ENCODE measurements at places on chromosomes 3 and 15. TPM values are rescaled to one million over a fixed set of nuclear protein-coding genes. Genes with fewer than 3 reads are reported as not detected.

Gene IL20RB
- polyA plus RNA-seq: 0.82 TPM

Gene CNTN6
- 0.04 TPM for polyA plus RNA-seq

Gene CISH
- 21.9 TPM for polyA plus RNA-seq

Gene C3orf22
- not detected for polyA plus RNA-seq

Gene IL5RA
- 0.07 TPM for polyA plus RNA-seq

Gene DUOXA1
- 0.51 TPM for polyA plus RNA-seq

Gene GPR149
- not detected for polyA plus RNA-seq

Gene IQCH
- polyA plus RNA-seq: 0.54 TPM

Gene MRAS
- 46.4 TPM for polyA plus RNA-seq

Gene HTR3E
- not detected for polyA plus RNA-seq

Gene C3orf20
- polyA plus RNA-seq: not detected

Gene ARGFX
- not detected for polyA plus RNA-seq

Gene GOLGA6L7
- polyA plus RNA-seq: not detected

Gene CERS3
- 0.02 TPM for polyA plus RNA-seq

Gene ZIC1
- 0.10 TPM for polyA plus RNA-seq

Gene STOML1
- 2.1 TPM for polyA plus RNA-seq

Gene DCLK3
- polyA plus RNA-seq: 0.01 TPM

Gene KY
- polyA plus RNA-seq: 0.34 TPM

Gene RAB6B
- polyA plus RNA-seq: 9.1 TPM

Gene IGSF10
- polyA plus RNA-seq: 25.4 TPM

Gene STARD9
- polyA plus RNA-seq: 13.8 TPM

Gene KCNMB2
- 7.5 TPM for polyA plus RNA-seq

Gene PTPN23
- 18.3 TPM for polyA plus RNA-seq

Gene ZPLD1
- polyA plus RNA-seq: 0.20 TPM

Gene RAD51
- 1.8 TPM for polyA plus RNA-seq

Gene ATRIP
- 6.4 TPM for polyA plus RNA-seq

Gene LTK
- polyA plus RNA-seq: not detected

Gene FGD5
- polyA plus RNA-seq: 11.5 TPM

Gene A4GNT
- polyA plus RNA-seq: not detected

Gene SCG3
- polyA plus RNA-seq: 0.37 TPM

Gene MAP3K13
- 21.0 TPM for polyA plus RNA-seq

Gene THSD4
- polyA plus RNA-seq: 13.7 TPM

Gene GMPS
- polyA plus RNA-seq: 47.2 TPM

Gene GRM2
- polyA plus RNA-seq: 0.10 TPM

Gene CCDC191
- polyA plus RNA-seq: 4.9 TPM

Gene WNT7A
- not detected for polyA plus RNA-seq

Gene GOLGA8N
- polyA plus RNA-seq: 7.2 TPM

Gene IGSF11
- polyA plus RNA-seq: 8.9 TPM

Gene TGM5
- not detected for polyA plus RNA-seq

Gene SAMMSON
- polyA plus RNA-seq: 0.38 TPM

Gene ARNT2
- polyA plus RNA-seq: 11.0 TPM

Gene STRIT1
- polyA plus RNA-seq: not detected

Gene SAMD7
- polyA plus RNA-seq: not detected

Gene TRH
- 1.0 TPM for polyA plus RNA-seq

Gene LIPH
- polyA plus RNA-seq: 0.98 TPM

Gene GRIP2
- 11.2 TPM for polyA plus RNA-seq

Gene USP50
- polyA plus RNA-seq: not detected

Gene DPPA4
- not detected for polyA plus RNA-seq

Gene EFHB
- 0.43 TPM for polyA plus RNA-seq

Gene CHL1
- 35.7 TPM for polyA plus RNA-seq

Gene GUCA1C
- polyA plus RNA-seq: 1.8 TPM

Gene KBTBD12
- polyA plus RNA-seq: 0.87 TPM

Gene REC114
- 0.51 TPM for polyA plus RNA-seq

Gene FSTL1
- polyA plus RNA-seq: 104 TPM

Gene CHRNB4
- polyA plus RNA-seq: 0.35 TPM

Gene PYGO1
- polyA plus RNA-seq: 4.0 TPM

All from ovary (tissue), 10 donors.